ENCODE measurements at places on chromosomes 4 and X. TPM values are rescaled to one million over a fixed set of nuclear protein-coding genes. Genes with fewer than 3 reads are reported as not detected.

BEX1 gene
- not detected for total RNA-seq

SEL1L3 gene
- 62.8 TPM for total RNA-seq

AMBN gene
- not detected for total RNA-seq

- no peak overlapping the region for H3K4me3 ChIP-seq
- no peaks in the 10 kb centered on the region for H3K27me3 ChIP-seq
- H3K27ac ChIP-seq = no peak overlapping the region
- no peak for DNase-seq
- peaks cover 8% of the 10 kb centered on the region for H3K36me3 ChIP-seq
- H3K4me1 ChIP-seq = peaks cover 2% of the 10 kb centered on the region
Measured at GRCh38 chr4:108240366-108240765, 71.6 kb upstream of the LEF1 start.

DNA sequence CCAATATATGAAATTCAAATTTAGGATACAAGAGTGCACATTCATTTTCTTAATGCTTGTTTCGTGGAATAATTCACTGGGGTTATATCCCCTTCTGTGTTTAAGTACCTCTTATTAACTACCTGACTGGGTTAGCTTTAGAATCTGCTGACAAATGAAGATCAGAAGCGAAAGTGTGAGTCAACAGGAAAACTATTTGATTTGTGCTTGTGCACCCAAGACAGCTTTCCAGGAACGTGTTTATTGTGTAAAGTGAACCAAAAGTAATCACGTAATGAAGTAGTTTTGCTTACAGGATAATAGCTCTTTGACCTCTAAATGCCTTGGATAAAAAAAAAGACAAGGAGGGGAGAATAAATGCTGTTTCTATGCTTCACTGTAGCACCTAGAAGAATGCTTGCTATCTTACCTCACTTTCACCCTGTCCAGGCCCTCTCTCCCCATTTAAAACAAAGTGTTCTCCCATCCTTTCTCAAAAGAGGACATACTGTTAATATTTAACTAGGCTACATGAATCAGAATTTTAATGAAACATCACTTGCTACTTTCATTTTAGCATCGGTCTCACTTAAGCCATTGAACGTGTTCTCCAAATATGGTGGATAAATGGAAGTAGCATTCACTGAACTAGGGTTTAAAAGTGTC, 141.9 kb downstream of the THOC2 start:
- no peak overlapping the region for H3K27ac ChIP-seq
- DNase-seq = no peak
- no peaks in the 10 kb centered on the region for H3K27me3 ChIP-seq
- no peaks in the 10 kb centered on the region for H3K36me3 ChIP-seq
- no peak overlapping the region for H3K4me3 ChIP-seq

GRCh38 chr4:2694691-2695090, 61.4 kb downstream of the TNIP2 start:
- no peak overlapping the region for H3K4me3 ChIP-seq
- DNase-seq = no peak
- H3K27ac ChIP-seq = no peak overlapping the region

DNA sequence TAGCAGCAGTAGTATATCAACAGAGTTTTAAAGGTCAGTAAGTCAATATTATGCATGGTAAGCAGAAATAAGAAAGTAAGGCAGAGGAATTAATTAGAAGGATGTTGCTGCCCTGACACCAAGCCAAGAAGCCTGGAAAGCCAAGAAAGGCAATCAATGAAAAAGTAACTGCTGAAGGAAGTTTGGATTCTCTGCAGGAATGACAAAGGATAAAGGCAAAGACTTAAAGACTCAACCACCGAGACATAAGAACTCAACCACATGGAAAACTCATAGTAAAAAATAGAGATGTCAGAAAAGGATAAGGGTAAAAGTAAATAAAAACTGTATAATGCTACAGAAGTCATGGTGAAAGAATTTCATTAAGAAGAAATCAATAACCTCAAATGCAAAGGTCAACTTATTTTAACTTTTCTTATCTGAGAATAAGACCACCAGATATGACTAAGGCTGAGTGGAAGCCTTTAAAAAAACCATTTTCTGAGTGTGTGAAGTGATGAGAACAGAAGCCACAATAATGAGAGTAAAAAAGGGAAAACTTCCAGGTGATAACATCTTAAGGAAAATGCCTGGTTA, 55.2 kb downstream of the NEK1 start:
- H3K4me1 ChIP-seq = peaks cover 1% of the 10 kb centered on the region
- H3K4me3 ChIP-seq = no peak overlapping the region
- H3K36me3 ChIP-seq = peaks cover 29% of the 10 kb centered on the region
- no peaks in the 10 kb centered on the region for H3K27me3 ChIP-seq
- no peak overlapping the region for H3K27ac ChIP-seq
- DNase-seq = no peak

DNA sequence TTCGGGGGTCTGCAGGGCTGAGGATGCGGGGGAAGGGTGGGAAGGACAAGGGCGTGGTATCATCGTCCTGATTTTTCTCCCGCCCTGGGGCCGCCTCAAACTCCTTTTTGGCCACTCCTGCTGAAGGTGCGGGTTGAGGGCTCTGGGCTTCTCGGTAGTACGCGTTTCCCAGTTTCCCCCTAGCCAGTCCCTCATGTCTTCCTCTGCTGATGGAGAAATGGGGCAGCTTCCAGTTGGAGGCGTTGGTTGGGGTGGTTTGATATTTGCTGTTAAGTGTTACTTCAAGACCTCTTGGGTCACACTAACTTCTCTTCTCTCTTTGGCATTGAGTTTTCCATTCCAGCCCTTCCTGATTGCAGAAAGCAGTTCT, 482 bp downstream of the GSTCD start:
- peak overlapping the region; percentile 98 for H3K4me3 ChIP-seq
- H3K36me3 ChIP-seq = peaks cover 6% of the 10 kb centered on the region
- no peaks in the 10 kb centered on the region for H3K27me3 ChIP-seq
- H3K4me1 ChIP-seq = peaks cover 17% of the 10 kb centered on the region
- H3K27ac ChIP-seq = peak overlapping the region; percentile 87

GRCh38 chr4:242121-242848, 63.0 kb downstream of the ZNF732 start:
- H3K27me3 ChIP-seq = peaks cover 2% of the 10 kb centered on the region
- H3K4me3 ChIP-seq = peak overlapping the region; percentile 91
- H3K27ac ChIP-seq = peak overlapping the region; percentile 85
- peaks cover 8% of the 10 kb centered on the region for H3K4me1 ChIP-seq
- peak; percentile 68 for DNase-seq
- H3K36me3 ChIP-seq = no peaks in the 10 kb centered on the region

DNA sequence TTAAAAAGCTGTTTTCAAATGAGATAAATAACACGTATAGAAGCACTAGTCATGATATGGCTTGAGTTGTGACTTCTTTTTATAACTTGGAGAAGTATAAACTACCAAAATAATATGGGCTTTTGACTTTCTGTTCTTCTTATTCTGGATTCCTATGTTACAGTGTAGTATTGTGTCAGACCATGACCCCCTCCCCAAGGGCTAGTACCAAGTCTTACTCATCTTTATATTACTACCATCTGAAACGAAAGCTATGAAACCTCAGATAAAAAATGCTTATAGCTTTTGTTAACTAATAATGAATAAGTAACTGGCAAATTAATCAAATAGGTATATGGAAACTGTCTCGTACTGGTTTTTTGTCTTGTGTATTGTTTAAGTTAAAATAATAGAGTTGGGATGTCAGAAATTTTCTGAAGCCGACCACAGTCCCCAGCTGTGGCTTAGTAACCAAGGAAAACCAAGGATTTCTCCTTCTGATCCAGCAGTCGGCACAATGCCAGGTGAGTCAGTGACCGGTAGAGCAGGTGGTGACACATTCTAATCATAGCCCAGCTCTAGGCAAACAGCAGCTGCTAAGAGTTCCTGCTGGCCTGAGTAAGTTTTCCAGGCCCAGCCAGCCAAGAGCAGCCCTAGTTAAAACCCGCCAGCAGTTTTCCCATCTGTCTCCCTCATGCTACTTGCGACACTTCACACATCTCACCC, 163.3 kb upstream of the PRDX4 start:
- peaks cover 2% of the 10 kb centered on the region for H3K27me3 ChIP-seq
- H3K4me1 ChIP-seq = no peaks in the 10 kb centered on the region
- no peak overlapping the region for H3K27ac ChIP-seq
- no peak for DNase-seq
- no peak overlapping the region for H3K4me3 ChIP-seq
- H3K36me3 ChIP-seq = no peaks in the 10 kb centered on the region

- H3K27ac ChIP-seq = no peak overlapping the region
- H3K4me3 ChIP-seq = no peak overlapping the region
- H3K36me3 ChIP-seq = peaks cover 2% of the 10 kb centered on the region
- no peaks in the 10 kb centered on the region for H3K27me3 ChIP-seq
- no peak for DNase-seq
- no peaks in the 10 kb centered on the region for H3K4me1 ChIP-seq
Measured at GRCh38 chrX:40349251-40349650, 231.5 kb upstream of the ATP6AP2 start.

DNA sequence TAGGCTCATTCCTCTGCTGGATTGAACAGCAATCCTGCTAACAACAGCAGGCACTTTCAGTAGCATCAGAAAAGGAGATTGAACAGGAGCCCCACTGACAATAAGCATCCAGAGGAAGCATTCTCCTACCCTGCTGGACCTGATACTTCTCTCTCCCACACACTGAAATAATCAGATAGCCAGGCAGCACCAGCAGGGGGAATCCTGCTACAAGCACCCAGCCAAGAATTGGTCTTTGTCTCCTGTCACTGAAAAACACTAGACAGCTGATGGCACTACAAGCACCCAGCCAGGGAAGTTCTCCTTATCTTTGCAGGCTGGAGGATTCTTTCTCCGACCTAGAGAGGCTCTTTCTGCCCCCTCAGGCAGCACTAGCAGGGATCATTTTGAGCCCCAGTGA, 444.3 kb upstream of the GRIA3 start:
- H3K27ac ChIP-seq = no peak overlapping the region
- H3K4me3 ChIP-seq = no peak overlapping the region
- H3K36me3 ChIP-seq = no peaks in the 10 kb centered on the region
- H3K27me3 ChIP-seq = no peaks in the 10 kb centered on the region
- H3K4me1 ChIP-seq = no peaks in the 10 kb centered on the region

NCBP2L gene
- total RNA-seq = not detected

CCNB3 gene
- 1.2 TPM for total RNA-seq

DNA sequence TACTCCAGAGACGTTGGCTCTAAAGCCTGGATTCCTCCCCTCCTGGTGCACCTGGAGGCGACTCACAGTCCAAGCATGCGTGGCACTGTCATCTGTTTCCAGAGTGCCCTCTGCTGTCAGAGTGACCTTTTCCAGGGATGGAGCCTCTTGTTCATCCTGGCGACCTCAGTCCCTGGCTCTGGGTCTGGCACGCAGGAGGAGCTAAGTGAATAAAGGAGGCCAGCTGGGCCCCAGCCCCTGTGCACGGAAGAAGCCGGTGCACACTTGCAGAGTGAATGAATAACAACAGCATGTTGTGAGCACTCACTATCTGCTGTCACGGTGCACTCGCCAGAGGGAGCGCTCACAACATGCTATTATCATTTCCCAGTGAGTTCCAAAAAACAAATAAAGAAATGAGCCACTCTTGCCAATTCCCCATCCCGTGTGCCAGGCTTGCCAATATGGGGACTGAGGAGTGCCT, 27.8 kb upstream of the PSAPL1 start:
- no peak overlapping the region for H3K4me3 ChIP-seq
- no peaks in the 10 kb centered on the region for H3K4me1 ChIP-seq
- H3K27ac ChIP-seq = no peak overlapping the region
- H3K27me3 ChIP-seq = no peaks in the 10 kb centered on the region

APOO gene
- total RNA-seq = 23.8 TPM

GRCh38 chrX:44906041-44906440, 33.1 kb downstream of the KDM6A start:
- no peaks in the 10 kb centered on the region for H3K27me3 ChIP-seq
- DNase-seq = no peak
- peaks cover 16% of the 10 kb centered on the region for H3K36me3 ChIP-seq
- no peak overlapping the region for H3K27ac ChIP-seq
- H3K4me3 ChIP-seq = no peak overlapping the region
